Erythroblast (primary cell): ENCODE measurements at places on chromosomes 13 and 19.

DNA sequence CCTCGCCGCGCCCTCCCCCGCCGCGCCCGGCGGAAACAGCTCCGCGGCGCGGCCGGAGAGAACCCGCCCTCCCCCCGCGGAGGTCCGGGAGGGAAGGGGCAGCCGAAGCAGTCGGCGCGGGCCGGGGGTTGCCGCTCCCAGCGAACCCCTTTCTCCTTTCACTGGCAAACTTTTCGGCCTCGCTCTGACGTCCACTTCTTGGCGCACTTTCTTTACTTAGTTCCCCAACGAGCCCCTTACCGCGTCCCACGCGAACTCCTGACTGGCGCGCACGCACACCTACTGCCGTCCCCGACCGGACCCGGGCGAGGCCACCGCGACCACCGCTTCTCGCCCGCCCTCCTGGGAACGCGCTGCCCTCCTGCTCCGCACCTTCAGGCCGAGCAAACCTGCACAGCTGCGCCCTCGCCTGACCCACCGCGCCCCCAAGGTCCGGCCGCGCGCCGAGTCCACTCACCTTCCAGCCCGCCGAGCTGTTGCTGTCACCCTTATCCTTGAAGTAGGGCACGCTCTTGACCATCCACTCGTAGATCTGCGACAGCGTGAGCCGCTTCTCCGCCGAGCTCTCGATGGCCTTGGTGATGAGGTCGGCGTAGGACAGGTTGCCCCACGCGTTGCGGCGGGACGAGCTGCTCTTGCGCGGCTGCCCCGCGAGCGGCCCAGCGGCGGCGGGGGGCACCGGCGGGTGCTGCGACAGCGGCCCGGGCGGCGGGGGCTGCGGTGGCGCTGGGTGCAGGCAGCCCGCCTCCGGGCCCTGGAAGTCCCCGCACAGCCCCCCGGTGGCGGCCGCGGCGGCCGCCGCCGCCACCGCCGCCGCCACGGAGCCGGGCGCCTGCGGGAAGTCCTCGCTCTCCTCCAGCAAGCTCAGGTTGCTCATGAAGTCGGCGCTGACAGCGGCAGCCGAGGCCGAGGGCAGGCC, 1.1 kb downstream of the FOXO1 start:
- peak; percentile 61 for DNase-seq

DNA sequence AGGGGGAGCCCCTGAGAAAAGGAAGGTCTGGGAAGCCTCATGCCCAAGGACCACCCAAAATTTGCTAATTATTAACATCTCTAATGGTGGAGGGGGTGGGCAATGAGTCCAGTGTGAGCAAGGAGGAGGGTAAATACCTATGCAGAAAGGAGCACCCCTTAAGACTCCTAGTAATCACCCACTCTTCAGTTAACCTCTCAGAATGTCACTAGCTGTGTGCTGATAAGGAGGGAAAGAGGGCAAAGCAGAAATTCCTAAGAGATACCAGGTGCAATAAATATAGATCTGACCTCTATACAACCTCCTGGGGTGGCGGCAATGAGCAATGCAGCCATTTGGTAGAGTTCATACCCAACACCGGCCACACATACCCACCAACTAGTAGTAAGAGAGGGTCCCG, 12.7 kb upstream of the DPY19L3 start:
- DNase-seq = no peak

GRCh38 chr19:48603449-48603848, 3.1 kb upstream of the SPACA4 start:
- DNase-seq = no peak

DNA sequence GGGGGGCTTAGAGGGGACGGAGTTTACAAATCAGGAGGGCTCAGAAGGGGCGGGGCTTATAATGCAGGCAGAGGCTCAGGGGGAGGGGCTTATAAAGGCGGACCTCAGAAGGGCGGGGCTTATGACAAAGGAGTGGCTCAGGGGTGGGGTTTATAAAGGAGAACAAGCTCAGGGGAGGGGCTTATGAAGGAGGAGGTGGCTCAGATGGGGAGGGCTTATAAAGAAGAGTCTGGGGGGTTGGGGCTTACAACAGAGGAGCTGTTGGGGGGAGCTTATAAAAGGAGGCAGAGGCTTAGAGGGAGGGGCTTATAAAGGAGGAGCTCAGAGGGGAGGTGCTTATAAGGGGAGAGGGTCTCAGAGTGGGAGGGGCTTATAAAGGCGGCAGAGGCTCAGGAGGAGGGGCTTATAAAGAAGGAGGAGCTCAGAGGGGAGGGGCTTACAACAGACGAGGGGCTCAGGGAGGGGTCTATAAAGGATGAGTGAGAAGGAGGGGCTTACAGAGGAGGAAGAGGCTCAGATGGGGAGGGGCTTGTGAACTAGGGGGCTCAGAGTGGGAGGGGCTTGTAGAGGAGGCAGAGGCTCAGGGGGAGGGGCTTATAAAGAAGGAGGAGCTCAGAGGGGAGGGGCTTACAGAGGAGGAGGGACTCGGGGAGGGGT, 1.0 kb downstream of the SMIM24 start:
- peak; percentile 70 for DNase-seq

DNA sequence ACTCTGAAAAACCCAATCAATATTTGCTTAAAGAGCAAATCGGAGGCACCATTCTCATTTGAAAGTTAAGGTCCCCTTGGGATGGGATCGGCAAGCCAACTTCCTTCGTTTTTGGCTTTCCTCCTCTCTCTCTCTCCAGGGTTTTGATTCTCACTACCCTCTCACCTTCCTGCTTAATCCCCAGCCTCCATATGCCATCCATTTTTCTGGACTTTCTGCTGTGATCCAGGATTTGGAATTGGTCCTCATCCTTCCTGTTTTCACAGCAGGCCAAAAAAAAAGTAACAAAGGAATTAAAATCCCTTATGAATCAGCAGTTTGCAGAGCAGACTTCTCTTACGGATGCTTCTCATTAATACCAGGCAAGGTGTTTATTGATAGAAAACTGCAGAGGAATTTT, 283.1 kb upstream of the TMTC4 start:
- no peak for DNase-seq

- peak; percentile 29 for DNase-seq
Measured at GRCh38 chr13:79398127-79398526, 7.9 kb downstream of the RBM26 start.

GRCh38 chr13:42769650-42770049, 11.7 kb upstream of the FAM216B start:
- no peak for DNase-seq

DNA sequence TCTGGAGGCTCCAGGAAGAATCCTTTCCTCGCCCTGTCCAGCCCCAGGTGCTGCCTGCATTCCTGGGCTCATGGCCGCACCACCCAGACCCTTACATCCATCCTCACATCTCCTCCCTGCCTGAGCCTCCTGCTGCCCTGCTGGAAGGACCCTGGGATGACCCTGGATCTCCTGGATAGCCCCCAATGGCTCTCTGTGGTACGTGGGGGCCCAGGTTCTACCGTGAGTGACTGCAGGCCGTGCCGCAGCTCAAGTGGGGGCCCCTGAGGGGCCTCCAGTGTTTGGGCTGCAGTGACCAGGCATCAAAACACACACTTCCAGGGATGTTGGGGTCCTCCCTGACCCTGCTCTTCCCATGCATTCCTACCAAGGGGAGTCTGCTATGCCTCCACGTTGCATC, 8.3 kb upstream of the MCF2L start:
- DNase-seq = no peak

- peak; percentile 30 for DNase-seq
Measured at GRCh38 chr13:37109051-37109678, 3.7 kb upstream of the CSNK1A1L start.

- peak; percentile 75 for DNase-seq
Measured at GRCh38 chr19:5627395-5627904, 4.6 kb downstream of the SAFB start.

DNA sequence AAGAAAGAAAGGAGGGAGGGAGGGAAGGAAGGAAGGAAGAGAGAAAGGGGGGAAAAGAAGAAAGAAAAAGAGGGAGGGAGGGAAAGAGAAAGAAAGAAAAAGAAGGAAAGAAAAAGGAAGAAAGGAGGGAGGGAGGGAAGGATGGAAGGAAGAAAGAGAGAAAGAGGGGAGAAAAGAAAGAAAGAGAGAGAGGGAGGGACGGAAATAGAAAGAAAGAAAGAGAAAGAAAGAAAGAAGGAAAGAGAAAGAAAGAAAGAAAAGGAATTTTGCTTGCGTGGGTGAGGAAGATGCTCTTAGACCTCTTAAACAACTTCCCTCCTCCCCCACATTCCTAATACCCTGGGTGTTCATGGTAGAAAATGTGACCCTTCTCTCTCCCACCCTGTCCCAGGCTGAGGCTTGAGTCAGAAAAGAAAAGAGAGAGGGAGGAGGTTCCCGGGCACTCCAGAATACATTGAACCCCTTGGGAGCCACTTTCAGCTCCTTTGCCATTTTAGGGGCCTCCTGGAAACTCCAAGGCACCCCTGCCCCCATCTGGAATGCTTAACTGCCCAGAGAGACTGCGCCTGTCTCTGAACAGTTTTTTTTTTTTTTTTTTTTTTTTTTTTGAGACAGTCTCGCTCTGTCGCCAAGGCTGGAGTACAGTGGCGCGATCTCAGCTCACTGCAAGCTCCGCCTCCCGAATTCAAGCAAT, 9.2 kb upstream of the KANK3 start:
- no peak for DNase-seq

- no peak for DNase-seq
Measured at GRCh38 chr13:33524086-33524485, 238.5 kb upstream of the STARD13 start.

DNA sequence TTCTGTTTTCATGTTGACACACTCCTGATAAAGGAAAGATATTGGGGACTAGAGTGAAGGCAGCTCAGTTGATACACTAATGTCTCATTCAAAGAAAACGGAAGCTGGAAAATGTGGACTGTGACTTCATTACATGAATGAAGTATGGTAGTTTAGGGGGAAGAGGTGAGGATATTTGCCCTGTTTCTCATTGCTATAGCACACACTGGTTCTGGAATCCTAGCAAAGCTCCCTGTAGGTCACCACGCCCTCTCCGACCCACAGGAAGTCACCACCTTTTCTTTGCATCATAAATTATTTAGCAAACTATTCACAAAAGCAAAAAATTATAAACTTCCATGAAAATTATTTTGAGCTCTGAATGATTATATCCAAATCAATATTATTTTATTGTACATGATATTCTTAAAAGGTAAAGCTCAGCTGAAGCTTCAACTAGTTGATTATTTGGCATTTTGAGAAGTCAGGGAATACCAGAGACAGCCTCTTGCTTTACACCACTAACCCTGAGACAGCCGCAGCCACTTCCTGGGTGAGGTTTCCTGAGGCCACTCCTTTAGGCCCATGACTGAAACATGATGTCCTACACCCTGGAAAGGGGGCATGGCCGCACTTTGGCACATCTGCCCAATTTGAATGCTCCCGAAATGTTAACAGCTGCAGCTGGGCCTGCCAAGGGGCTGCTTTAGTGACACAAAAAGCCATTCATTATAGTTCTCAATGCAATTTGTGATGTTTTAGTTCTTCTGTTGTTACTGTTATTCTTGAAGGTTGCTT, 50.0 kb upstream of the WDFY2 start:
- no peak for DNase-seq

DNA sequence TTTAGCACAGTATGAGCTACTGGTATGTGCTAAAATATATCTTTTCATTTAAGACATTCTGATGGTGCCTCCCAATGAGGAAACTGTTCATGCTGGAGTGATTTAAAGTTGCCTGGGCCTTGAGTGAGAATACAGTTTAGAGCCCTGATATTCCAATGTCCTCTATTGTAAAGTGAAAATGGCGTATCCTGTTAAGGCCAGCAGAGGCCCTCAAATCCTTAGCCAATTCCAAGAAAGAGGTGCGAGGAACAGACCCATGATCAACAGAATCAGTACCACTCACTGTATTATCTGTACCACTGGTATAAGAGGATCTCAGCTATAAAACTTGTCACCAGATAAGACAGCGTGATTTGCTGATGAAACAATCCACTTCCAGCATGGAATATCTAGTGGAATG, 273.1 kb upstream of the SLITRK5 start:
- no peak for DNase-seq

GRCh38 chr19:42516771-42517170, 11.5 kb downstream of the CEACAM1 start:
- no peak for DNase-seq

DNA sequence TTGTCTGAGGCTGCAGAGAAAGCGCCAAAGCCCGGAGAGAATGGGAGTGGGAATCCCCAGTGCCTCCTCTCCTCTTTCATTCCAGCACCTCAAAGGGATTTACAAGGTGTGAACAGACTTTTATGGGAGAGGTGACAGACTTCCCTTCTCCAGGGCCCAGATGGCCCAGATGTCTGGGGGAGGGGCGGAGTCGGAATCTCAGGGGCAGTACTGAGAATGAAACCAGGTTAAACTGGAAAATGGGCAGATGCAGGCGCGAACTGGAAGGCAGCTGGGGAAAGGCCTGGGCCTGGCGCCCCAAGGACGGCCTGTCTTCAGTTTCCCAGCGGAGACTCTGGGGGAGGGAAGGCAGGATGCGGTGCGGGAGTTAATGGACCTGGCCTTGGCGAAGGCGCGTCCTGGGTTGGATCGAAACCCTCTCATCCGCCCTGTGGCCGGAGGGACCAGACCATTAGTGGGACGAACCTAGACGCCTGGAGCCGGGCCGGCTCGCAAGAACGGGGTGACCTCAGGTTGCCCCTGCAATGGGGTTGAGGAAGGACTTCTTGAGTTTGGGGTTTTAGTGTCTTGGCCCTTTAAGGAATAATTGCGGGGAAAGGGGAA, 592 bp upstream of the TRIP10 start:
- DNase-seq = no peak

DNA sequence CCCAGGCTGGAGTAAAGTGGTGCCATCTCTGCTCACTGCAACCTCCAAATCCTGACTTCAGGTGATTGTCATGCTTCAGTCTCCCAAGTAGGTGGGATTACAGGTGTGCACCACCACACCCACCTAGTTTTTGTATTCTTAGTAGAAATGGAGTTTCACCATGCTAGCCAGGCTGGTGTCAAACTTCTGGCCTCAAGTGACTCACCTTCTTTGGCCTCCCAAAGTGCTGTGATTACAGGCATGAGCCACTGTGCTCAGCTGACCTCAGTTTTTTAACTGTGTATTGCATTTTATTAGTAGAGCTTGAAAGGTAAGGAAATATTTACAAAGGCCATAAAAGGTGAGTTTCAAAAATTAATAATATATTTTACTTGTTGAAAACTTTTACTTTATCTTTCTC, 2.3 kb downstream of the ZNF726 start:
- no peak for DNase-seq

DNA sequence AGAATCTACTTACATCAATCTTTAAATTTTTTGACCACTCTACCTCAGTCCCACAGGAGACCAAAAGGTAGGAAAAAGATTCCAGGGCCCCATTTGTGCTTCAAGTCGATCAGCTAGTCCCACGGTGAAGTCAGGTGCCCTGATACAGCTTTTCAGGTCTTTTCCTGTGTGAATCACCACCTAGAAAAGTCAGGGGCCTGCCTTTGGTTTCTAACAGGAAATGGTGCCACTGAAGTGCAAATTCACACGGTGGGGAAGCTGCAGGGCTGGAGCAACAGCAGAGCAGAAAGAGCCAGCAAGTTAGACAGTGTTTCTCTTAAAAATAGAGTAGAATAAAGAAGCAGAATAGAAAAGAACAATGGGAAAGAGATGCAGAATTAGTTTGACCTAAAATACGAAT, 107.5 kb downstream of the KLF12 start:
- DNase-seq = no peak

GRCh38 chr13:38648912-38649311, 38.0 kb upstream of the FREM2 start:
- DNase-seq = no peak
